ENCODE measurements at places on chromosomes 6 and 20. TPM values are rescaled to one million over a fixed set of nuclear protein-coding genes. Genes with fewer than 3 reads are reported as not detected.

ELOVL2 gene
- 6.8 TPM for total RNA-seq

FAM184A gene
- total RNA-seq = not detected

FOXQ1 gene
- 2.5 TPM for total RNA-seq

SLC17A9 gene
- total RNA-seq = 0.05 TPM

SIRPG gene
- total RNA-seq = not detected

MYBL2 gene
- total RNA-seq = 76.0 TPM

CENPW gene
- total RNA-seq = 40.2 TPM

MAPK13 gene
- 0.73 TPM for total RNA-seq

SAMD3 gene
- total RNA-seq = not detected

HLA-F gene
- 4.1 TPM for total RNA-seq

MYLK4 gene
- total RNA-seq = 0.15 TPM

TRIM31 gene
- 1.2 TPM for total RNA-seq

RUNX2 gene
- 1.2 TPM for total RNA-seq

ZNF512B gene
- total RNA-seq = 13.9 TPM

SULF2 gene
- total RNA-seq = 23.4 TPM

CALHM6 gene
- 0.39 TPM for total RNA-seq

PRKN gene
- 0.02 TPM for total RNA-seq

SNAI1 gene
- total RNA-seq = 13.5 TPM

CST5 gene
- not detected for total RNA-seq

XKR7 gene
- not detected for total RNA-seq

TMEM200A gene
- total RNA-seq = 0.03 TPM

FHL5 gene
- not detected for total RNA-seq

VNN1 gene
- 0.07 TPM for total RNA-seq

SLC13A3 gene
- not detected for total RNA-seq

C6orf132 gene
- total RNA-seq = 1.8 TPM

ABHD12 gene
- 83.3 TPM for total RNA-seq

LINC00237 gene
- total RNA-seq = not detected

SESN1 gene
- 10.4 TPM for total RNA-seq

OR2J3 gene
- not detected for total RNA-seq

IP6K3 gene
- 0.14 TPM for total RNA-seq

KCNG1 gene
- 18.0 TPM for total RNA-seq

GSTA5 gene
- total RNA-seq = not detected

ETV7 gene
- 0.14 TPM for total RNA-seq

SIRPB1 gene
- total RNA-seq = 0.51 TPM

IPCEF1 gene
- total RNA-seq = 0.16 TPM

MLN gene
- not detected for total RNA-seq

FERMT1 gene
- 17.4 TPM for total RNA-seq

RHAG gene
- 0.07 TPM for total RNA-seq

SOX18 gene
- total RNA-seq = 1.9 TPM
